ENCODE measurements at places on chromosomes 12 and 14.
A peak's percentile ranks its signal among the peaks of the same experiment; 100 is the strongest.

DNA sequence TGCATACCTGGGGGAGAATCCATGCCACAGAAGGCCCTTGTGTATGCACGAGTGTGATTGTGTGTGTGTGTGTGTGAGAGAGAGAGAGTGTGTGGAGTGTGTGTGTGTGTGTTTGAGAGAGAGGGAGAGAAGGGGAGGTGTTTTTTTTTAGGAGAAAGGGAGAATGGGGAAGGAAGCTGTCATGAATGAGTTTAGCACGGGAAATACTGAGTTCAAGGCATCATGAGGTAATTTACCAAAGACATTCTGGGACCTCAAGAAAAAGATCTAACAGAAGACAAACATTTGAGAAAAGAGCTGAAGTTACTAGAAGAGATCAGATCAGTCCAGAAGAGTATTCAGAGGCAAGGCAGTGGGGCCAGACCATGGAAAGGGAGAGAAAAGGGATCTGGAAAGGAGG is 157.1 kb downstream of the TTC7B start:
- DNase-seq = no peak

DNA sequence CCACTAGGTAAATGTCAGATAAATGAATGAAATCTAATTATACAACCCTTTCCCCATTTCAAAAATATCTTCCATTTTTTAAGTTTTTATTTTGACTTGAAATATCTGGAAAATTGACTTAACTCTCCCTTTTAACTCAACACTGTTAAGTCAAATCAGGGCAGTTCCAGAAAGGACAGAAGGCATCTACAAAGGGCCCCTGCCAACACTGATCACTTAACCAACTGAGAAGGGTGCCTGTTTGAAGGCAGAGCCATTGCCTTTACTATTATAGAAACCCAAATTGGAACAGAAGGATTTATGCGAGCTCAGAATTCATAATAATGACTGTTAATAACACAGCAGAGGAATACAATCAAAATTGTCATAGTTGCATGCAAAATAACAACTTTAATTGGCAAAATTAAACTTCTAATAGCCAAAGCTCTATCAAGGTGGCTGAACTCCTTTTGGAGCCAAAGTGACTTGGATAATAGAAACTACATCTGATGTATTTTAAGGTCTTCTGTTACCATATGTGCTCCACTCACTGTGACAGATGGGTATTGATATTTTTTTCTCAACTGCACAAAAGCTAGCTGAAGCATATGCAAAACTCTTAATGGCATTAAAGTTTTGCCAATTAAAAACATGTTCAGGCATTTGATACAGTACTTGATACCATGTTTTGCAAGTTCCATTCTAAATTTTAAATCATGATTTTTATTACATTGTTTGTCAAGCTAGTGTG is 383.8 kb downstream of the NOVA1 start:
- DNase-seq = no peak

- no peak for DNase-seq
Observed at GRCh38 chr12:103318566-103318965, 177.2 kb downstream of the C12orf42 start.

GRCh38 chr14:47332939-47333338 is 342.5 kb downstream of the MDGA2 start:
- no peak for DNase-seq

- DNase-seq = no peak
Observed at GRCh38 chr12:77489331-77489970, 341.2 kb upstream of the NAV3 start.

GRCh38 chr14:93186956-93187355 is 1.8 kb downstream of the LYSET start:
- no peak for DNase-seq

GRCh38 chr14:50344876-50345563 is 32.9 kb downstream of the DMAC2L start:
- DNase-seq = no peak

DNA sequence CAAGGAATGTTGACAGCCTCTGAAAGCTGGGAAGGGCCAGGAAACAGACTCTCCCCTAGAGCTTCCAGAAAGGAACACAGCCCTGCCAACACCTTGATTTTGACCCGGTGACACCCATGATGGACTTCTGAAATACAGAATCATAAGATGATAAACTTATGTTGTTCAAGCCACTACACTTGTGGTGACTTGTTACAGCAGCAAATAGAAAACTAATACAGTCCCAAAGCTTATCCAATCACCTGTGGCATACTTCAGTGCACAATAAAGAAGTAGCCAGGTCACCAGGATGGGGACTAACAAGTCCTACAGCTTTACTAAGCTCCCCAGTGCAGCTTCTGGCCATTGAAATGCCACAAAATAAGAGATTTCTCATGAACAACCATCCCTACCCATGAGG is 5.4 kb downstream of the STON2 start:
- no peak for DNase-seq

DNA sequence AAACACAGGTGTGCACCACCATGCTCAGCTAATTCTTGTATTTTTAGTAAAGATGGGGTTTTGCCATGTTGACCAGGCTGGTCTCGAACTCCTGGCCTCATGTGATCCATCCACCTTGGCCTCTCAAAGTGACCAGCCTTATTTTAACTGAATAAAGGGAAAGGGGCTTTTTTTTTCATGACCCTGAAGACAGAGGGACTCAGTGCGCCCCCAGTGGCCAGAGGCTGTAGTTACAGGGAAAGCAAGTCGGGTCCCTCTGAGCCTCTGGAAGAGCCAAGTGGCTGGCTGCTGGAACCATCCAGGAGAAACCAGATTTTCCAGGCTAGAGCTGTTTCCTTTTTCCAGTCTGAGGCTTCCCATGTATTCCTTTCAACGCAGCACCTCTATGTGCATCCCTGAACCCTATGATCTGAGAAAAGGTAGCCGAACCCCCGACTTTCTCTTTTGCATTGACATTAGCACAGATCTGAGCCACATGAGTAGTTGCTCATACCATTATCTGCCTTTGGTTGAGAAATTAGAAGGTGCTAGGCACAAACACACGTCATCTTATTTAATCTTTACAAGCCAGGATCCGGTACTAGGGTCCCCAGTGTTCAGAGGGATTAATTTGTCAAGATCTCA is 342.7 kb downstream of the CACNA1C start:
- DNase-seq = peak; percentile 86

GRCh38 chr14:64092940-64093339 is 201.2 kb downstream of the ESR2 start:
- DNase-seq = no peak

DNA sequence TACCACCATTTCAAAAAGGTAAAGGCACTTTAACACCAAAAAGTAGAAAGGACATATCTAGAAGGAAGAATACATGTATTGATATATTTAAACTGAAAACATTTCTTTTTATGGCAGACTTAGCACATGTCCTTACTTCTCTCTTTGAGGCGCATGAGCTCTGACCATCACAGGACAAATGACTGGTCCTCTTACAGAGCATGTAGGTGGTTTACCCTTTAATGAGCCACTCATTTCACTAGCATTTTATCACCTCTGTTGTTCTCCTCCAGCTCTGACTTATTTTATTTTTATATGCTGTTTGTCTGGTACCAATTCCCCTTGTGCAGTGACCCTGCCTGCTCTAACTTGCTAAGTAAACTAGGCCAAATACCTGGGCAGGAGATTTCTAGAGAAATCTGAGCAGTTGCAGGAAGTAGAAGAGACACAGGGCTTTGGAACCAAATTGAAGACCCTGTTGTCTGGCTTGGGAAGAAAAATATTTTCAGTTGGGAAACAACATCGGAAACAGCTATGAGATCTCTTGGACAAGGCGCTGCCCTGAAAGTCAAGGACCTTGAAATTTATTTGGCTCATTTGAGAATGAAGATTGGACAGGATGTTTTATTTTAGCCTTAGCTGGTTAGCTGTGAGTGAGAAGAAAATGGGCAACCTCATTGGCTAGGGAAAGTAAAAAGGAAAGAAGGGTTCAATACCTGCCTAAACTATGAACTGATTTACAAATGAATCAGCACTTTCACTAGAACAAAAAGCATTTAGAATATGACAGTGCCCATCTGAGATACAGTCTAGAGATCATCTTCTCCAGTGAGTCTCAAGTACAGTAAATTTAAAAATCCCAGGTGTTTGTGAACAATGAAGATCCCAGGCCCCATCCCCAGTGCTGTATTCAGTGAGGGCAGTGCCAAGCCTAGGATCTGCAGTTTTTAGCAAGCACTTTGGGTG is 374.4 kb downstream of the ZFP36L1 start:
- DNase-seq = no peak

DNA sequence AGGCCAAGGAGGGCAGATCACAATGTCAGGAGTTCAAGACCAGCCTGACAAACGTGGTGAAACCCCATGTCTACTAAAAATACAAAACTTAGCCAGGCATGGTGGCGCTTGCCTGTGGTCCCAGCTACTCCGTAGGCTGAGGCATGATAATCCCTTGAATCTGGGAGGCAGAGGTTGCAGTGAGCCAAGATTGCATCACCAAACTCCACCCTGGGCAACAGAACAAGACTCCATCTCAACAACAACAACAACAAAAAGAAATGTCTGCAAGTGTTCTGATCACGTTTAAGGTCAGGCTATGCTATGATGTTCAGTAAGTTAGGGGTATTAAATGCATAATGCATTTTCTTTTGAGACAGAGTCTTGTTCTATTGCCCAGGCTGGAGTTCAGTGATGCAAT is 6.7 kb upstream of the PLD4 start:
- DNase-seq = no peak

GRCh38 chr14:81273961-81274575 is 53.3 kb upstream of the GTF2A1 start:
- no peak for DNase-seq

GRCh38 chr14:20350282-20350681 is 6.8 kb downstream of the PARP2 start:
- DNase-seq = no peak

- DNase-seq = no peak
Observed at GRCh38 chr14:44135972-44136371, 371.1 kb downstream of the FSCB start.

DNA sequence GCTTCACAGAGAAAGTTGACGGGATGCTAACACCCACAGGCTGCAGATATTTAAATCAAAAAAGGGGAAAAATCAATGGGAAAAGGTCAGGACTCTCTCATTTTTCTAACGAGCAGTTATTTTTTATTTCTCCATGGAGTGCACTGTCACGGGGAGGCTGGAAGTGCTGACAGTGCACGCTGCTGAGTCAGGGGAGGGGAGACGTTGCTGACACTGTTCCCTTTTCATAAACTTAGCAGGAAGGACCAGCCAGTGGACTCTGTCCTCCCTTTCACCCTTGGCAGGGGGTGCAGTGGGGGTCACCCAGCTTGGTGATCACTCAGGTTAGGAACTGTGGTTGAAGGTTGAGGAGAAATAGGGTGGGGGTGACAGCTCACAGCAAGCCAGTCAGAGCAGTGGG is 65.6 kb upstream of the FUT8 start:
- no peak for DNase-seq

GRCh38 chr14:84544486-84545131 is 985.3 kb upstream of the FLRT2 start:
- no peak for DNase-seq

GRCh38 chr12:92558806-92559205 is 144.0 kb upstream of the PLEKHG7 start:
- DNase-seq = no peak

GRCh38 chr12:15453613-15454012 is 131.3 kb downstream of the PTPRO start:
- no peak for DNase-seq

DNA sequence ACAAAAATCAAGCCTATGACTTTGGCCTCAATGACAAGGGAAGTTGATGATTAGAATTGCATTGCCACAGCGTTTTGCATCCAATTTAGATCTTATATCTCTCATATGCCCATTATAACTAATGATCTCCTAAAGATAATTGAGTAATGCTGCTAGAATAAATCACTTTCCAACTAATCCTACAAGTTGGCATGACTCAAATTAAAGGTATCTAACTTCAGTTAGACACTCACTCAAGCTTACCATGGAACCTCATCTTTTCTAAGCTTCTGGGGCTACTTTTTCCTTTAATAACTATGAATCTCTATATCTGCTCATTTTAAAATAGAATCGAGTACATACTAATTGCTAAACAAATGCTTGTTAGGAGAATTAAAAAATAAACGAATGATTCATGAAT is 427.8 kb downstream of the BTG1 start:
- DNase-seq = no peak

GRCh38 chr14:52690983-52691760 is 4.2 kb downstream of the ERO1A start:
- no peak for DNase-seq

GRCh38 chr12:49369411-49370145 is 2.3 kb downstream of the SPATS2 start:
- peak; percentile 49 for DNase-seq

GRCh38 chr12:116806845-116807440 is 68.8 kb downstream of the RNFT2 start:
- no peak for DNase-seq

DNA sequence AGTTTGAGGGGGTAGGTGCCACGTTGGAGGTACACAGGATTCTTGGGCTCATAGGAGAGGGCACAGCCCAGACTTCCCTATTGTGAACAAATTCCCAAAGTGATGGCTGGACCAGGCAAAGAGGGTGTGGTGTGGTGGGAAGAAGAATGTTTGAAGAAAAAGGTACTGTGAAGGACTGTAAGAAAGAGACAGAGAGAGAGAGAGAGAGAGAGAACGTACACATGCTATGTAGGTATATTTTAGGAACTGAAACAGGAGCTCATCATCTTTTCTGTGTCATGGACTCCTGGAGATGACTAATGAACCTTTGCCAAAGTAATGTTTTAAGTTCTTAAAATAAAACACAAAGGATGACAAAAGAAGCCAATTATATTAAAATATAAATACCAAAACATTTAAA is 24.5 kb downstream of the SLC17A8 start:
- DNase-seq = no peak

GRCh38 chr12:8018666-8019581 is 13.6 kb upstream of the FOXJ2 start:
- peak; percentile 97 for DNase-seq

DNA sequence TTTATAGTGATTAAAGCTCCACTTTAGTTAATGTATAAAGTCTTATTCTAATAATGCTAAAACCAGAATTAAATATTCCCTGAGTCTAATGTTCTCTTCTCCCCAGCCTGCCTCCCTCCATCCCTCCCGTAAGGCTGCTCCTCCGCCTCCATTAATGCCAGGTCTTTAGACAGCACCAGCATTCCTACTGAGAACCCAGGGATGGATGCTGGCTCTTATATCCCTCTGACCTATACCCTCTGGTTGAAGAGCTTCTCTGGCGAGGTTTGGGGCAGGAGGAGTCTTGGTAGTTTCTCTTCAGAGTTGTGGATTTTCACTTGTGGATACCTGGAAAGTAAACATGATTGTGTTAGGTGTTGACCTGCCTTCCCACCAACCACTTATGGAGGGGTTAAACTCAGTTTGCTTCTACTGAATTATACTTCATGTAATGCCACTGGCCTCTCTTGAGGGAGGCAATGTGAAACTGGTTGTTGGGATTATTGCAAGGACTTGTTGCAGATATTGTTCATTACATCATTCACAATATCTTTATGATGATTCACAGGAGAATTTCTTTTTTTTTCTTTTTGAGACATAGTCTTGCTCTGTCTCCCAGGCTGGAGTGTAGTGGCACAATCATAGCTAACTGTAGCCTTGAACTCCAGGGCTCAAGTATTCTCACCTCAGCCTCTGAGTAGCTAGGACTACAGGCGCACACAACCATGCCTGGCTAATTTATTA is 11.1 kb upstream of the SMAGP start:
- DNase-seq = no peak
